ENCODE measurements at places on chromosomes 11 and 22.

GRCh38 chr11:70671611-70672010, 273.3 kb downstream of the CTTN start:
- no peak for DNase-seq

- no peak for DNase-seq
These were observed 30.8 kb downstream of the CD44 start for GRCh38 chr11:35169754-35170153.

DNA sequence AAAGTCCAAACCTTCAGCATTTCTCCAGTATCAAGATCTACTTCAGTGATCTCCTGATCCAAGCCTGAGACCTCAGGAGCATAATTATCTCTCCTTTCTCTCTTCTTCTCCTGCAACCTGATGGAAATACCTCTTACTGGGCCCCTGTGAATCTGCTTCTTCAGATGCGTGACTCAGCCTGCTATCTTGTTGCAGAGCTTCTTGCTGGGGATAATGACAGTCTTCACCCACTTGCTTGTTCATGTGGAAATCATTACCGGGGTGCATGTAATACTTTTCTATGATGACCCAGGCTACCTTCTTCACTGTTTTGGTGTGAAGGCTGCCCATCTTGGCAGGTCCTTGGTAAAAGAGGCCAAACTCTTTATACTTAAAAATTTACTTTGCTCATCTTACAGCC, 140.0 kb upstream of the POU2AF2 start:
- DNase-seq = no peak

DNA sequence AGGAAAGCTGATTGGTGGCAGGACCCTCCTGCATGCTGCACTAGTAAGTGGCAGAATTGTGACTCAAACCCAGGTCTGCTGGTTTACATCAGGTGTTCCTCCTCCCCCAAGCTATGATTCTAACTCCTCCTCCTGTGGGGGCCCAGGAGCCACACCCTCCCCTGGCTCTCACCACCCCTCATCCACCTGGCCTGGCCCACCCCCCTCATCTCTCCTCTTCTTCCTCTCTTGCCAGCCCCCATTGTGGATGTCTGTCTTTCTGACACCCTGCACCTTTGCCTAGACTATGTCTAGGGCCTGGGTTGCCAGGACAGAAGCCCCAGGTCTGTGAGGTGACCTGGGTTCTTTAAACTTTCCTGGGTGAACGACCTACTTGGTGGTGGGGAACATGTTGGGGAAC, 59.9 kb downstream of the GRIK4 start:
- no peak for DNase-seq

DNA sequence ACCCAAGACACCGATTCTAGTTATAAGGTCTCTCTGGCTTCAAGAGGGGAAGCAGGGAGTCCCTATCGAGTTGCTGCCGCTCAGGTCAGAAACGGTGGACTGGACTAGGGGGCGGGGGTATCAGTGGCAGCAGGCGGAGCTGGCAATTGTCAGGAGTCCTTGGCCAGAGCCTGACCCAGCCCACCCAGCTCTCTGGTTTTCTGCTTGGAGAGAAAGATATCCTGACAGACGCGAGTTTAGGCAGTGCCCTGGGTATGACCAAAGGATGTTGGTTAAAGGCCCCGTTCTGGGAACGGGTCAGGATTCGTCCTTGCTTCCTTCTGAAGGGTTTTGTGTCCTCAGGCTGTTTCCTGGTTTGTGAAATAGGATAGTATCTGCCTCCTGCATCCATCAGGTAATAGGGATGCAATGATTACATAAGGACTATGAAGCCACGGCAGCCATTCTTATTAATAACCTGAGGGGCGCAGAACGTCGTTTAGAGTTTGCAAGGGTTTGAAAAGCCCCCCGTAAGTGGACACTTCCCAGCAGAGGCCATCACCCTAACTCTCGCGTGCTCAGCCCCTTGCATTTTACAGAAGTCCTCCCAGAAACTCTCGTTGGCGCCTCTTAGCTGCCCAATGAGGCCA, 700 bp upstream of the DEPDC5 start:
- peak; percentile 45 for DNase-seq

Data from K562 (cell line).